ENCODE measurements at places on chromosomes 3 and 15.

DNA sequence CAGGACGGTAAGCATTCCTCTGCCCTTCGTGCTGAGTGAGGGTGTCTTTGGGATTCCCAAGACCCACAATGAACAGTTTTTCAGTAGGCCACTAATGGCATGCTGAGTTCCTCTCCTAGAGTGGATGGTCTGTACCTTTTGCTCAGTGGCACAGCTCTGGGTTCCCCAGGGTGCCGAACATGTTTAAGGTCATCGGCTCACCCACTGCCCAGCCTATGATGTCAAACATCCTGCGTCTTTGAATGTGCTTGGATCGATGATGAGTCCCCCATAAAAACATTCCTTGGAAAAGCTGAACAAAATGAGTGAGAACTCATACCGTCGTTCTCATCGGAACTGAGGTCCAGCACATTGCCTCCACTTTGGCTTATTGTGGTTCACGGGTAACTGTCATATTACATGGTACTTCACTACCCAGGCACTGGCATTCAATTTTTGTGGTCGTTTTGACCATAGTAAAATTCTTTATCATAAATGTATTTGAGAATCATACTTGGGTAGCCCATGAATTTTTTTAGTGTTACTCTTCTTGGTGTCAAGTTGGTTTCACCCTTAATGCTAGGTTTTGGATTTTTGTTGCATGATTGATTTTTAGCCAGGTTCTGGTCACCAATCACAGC, 118.2 kb downstream of the SNRPN start:
- no peak for DNase-seq

- no peak for DNase-seq
Observed at GRCh38 chr3:55611121-55611520, 124.0 kb upstream of the WNT5A start.

DNA sequence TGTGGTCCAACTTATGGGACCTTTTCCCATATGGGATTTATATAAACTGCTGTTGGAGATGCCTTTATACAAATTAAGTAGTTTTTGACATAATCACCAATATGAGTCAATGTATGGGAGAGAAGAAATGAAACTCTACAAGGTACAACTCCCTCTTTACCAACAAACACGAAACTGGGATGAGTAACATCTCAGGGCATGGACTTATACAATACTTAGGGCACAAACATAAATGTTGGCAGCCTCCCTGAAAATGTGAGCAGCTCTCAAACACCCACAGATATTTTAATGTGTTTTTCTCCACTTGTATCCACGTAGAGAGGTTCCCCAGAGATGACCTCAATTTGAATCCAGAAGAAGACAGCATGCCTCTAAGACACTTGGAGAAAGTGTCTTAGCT, 161.6 kb downstream of the MAGI1 start:
- no peak for DNase-seq

GRCh38 chr3:167718582-167718981, 16.1 kb downstream of the PDCD10 start:
- no peak for DNase-seq

- DNase-seq: no peak
Observed at GRCh38 chr3:54773271-54773670, 154.6 kb downstream of the LRTM1 start.

DNA sequence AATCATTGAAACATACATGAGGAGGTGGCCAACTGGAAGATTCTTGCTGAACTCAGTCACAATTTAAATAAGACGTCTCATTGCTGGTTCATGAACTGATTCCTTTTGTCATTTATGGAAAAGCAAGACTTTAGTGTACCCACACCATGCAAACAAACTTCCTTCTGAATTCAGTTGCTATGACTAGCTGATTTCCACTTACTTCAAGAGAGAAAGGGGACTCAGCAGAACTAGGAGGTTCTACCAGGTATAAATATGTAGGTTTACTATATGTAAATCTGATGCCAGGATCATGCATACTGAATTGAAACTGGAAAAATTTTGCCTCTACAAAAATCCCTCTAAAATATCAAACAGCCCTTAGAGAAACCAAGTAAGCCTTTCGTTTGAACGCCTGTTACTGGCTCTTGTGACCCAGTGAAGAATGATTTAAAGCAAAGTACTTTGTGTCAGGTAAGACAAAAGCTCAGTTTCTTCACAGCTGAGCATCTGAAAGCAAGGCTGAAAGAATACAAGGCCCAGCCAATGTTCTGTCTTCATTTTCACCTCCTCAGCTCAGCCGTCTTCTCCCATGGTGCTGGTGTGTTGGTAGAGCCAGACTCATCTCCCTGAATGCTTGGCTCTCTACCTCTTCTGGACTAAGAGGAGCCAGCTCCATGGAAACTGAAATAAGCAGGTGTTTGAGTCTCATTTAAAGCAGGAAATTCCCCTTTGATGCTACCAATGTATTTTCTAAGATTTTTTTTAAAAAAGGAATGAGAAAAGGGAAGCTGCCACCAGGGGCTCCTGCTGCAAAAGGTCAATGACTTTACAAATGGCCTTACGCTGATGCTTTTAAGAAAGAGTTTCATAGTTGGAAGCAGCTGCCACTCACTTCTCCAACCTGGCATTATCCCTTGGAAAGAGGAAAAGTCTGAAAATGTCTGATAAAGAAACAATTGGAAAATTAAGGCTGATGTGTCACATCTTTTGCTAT, 301.6 kb downstream of the EFHB start:
- no peak for DNase-seq

DNA sequence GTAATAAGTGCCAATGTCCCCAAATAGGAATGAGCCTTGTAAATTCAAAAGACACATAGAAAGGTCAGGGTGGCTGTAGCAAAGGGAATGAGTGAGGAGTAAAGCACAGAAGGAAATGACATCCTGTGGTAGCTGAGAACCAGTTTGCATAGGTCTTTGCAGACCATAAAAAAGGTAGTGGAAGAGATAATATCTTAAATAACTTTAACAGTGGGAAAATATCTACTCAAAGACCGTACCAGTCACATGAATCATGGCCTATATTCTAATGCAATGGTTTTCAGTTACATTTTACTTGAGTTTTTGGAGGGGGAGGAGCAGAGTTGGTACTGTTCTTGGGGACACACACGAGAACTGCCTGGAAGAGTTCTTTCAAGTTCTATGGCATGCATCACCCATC, 297.3 kb upstream of the ADAMTS9 start:
- DNase-seq: no peak

GRCh38 chr3:107737914-107738313, 215.2 kb downstream of the BBX start:
- no peak for DNase-seq

DNA sequence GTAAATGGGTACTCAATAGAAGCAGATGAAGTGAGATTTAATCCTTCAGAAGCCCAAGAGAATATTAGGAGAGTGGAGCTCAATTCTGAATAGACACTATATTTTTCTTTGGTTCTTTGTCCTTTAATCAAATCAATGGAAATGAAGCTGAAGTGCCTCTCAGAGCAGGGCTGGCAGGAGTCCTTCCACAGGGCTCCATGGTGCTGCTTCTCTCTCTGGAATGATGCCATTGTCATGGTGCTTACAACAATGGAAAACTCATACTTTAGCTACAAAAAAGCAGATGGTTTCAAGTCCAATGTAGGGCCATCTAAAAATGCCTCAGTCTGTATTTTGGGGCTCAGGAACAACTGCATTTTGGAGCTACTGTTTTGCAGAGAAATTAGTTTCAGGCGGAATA, 125.1 kb downstream of the SNRK start:
- no peak for DNase-seq

DNA sequence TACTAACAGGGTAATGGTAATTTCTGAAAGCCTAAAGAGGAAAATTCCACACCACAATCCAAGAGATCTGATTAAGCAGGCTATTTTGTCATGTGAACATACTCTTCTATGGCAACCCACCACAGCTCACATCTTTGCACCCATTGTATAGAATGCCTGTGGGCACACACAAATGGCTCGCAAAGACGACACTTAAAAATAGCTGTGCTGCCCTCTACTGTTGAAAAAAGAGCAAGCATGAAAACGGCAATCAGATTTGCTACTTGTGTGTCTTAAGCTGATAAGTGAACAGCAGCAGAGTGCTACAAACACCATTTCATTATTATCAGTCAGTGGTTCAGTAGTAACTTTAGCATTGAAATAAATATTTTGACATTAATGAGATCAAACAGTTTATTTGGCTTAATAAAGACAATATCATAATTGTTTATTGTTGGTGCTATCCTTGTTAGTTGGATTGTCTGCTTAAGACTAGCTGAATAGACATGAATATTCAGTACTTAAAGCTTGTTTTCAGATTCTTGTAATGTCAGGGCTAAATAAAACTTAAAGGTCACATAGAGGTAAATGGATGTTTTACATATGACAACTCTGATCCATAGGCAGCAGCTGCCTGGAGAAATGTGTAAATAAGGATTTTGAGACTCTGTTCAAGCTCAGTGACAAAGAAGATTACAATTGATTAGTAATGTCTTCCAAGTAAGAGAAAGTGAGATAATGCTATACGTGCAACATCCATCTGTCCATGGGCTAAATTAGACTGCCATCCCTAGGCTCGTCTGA, 199.1 kb downstream of the LRRN1 start:
- DNase-seq: peak; percentile 45

GRCh38 chr3:57017459-57017845, 43.0 kb upstream of the SPATA12 start:
- no peak for DNase-seq

DNA sequence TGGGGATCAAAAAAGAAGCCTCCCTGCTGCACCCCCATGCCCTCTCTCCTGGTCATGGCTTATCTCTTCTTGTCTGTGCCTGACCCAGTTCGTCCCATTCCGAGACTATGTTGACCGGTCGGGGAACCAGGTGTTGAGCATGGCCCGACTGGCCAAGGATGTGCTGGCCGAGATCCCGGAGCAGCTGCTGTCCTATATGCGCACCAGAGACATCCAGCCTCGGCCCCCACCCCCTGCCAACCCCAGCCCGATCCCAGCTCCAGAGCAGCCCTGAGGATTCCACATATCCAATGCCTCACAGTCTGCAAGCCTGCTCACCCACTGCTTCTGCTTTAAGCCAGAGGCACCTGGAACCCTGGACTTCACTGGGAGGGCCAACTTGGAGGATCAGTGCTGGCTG, 2.1 kb upstream of the BRPF1 start:
- DNase-seq: no peak

DNA sequence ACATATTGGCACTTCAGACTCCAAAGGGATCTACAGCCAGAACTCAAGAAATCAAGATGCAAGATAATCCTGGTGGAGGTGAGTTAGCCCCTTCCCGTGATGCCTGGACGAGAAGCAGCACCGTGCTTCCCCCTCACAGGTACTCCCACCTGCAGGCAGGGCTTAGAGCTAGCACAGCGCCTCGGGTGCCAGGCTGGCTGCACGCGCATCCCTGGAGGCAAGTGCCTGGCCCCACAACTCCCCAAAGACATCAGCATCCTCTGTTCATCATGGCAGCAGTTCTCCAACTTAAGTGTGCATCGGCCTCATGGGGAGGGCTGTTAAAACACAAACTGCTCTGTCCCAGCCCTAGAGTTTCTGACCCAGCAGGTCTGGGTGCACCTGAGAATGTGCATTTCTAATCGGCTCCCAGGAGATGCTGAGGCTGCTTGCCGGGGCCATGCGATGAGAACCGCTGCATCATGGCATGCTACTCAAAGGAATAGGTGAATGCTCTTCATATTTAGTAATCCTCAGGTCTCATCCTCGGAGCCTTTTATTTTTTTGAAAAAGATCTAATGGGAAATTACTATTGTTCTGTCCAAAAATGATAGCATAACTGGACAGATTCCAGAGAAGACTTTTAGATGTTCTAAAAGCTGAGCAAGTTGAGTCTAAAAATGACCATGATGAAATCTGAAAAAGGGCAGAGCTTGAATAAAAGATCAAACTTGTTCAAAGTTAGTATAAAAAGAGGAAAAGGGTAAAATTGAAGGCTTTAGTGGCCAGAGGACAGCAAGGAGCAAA, 244.2 kb downstream of the ADAMTS17 start:
- DNase-seq: no peak

- peak; percentile 37 for DNase-seq
Observed at GRCh38 chr3:103991461-103992115, 1375.1 kb upstream of the ALCAM start.

DNA sequence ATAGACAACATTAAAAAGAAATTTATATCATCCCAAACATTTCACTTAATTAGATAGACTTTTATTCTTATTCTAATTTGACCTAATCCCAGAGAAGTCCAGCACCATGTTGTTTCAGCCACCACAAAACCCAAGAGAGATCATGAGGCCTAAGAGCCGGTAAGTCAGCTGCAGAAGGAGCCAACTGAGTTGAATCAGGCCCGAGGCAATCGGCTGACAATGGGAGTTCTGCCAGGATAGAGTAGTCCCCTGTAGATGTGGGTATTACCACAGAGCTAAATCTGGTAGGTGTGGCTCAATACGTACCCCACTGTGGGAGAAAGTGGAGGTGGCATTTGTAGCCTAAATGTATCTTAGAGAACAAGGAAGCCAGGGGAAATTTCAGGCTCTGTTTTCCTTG, 49.7 kb upstream of the UMPS start:
- no peak for DNase-seq

GRCh38 chr3:18215639-18216038, 209.5 kb downstream of the SATB1 start:
- DNase-seq: no peak

DNA sequence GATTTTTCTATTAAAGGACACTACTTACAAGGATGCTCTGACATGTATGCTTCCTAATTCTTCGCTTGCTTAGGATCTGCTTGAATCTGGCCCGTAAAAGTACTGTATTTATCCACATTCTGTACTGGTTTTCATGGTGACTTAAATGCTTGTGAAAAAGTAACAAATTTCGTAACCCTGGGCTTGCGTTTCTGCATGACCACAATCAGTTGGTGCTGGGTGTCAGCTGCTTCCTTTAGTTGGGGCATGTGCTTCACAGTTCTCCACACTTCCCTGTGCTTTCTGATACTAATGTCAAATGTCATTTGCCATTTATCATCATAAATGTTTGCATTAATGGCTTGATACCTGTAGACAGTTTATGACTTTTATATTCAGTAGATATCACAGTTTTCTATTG, 218.4 kb upstream of the MLF1 start:
- no peak for DNase-seq

DNA sequence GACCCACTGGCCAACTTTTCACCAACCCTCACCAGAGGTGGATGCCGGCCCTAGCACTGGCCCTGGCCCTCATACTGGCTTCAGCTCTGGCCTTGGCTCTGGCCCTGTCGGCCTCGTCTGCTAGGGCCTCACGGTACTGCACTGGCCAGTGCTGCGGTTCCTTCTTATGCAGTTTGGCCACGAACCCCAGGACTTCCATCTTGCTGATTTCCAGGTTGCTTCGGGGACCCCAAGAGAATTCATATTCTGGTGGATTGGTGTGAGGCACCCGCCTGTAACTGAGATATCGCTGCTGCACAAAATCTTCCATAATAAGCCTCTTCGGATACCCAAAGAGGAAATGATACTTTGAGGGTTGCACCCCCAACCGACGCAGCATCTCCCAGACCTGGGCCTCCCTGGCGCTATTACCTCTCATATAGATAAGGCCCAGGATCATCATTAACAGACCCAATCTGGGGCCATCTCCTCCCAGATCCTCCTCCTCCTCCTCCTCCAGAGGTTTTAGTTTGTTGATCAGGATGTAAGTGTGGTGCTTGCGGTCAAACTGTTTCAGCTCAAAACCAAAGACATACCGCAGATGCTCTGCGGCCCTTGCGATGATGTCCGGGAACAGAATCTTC, 883 bp downstream of the MAGEF1 start:
- no peak for DNase-seq

GRCh38 chr15:70266412-70267121, 168.8 kb upstream of the TLE3 start:
- DNase-seq: no peak

All from iPS-NIHi11 (cell line).